Esophagus squamous epithelium (tissue), 5 donors: ENCODE measurements at places on chromosomes 6 and 20. TPM values are rescaled to one million over a fixed set of nuclear protein-coding genes. Genes with fewer than 3 reads are reported as not detected.

Gene RBPJL
- total RNA-seq: not detected

DNA sequence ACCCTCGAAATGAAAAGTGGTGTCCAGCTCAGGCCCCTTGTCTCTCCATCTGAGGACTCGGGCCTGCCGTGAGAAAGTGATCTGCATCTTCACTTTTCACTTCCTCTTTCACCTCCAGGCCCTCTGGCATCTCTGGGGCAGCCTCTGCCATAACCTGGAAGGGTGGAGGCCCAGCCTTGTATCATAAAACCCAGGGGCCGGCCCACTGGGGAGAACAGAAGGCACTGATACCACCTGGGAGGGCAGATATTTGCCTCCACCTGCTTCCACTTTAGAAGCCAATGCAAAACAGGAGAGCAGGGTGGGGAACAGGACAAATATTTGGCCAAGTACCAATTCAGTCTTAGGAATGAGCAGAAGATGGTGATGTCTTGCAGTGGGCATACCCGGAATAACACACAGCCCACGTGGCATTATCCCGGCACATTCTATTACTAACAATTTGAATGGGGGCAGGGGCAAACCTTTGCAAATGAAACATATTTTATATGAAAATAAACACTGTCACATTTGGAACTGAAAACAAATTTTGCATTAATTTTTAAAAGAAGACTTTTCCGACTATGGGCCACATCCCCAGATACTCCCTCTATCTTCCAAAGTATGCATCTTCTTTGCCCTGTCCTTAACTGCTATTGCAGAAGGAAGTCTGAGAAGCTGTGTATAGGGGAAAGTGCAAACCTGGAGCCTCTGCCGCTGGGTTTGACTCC is 69.2 kb upstream of the TBC1D7 start:
- no peak for DNase-seq
- peak overlapping the region; percentile 59 for H3K27ac ChIP-seq
- peaks cover 27% of the 10 kb centered on the region for H3K4me1 ChIP-seq
- H3K36me3 ChIP-seq: no peaks in the 10 kb centered on the region

DNA sequence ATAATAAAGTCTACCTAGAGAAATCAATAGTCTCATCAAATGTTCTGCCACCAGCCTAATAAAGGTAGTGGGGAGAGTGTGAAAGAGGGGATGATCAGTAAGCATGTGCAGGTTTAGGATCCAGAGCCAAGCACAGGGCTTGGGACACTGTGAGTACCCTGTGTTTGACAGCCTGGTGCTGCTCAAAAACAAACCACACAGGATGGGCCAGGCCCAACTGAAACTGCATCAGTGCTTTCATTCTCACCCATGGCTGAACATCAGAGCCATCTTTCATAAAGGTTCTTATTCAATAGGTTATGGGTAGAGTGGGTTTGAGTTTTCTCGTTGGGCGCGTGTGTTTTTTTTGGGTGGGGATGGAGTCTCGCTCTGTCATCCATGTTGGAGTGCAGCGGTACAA is 87.3 kb upstream of the NHSL1 start:
- no peak overlapping the region for H3K27ac ChIP-seq
- H3K36me3 ChIP-seq: no peaks in the 10 kb centered on the region
- peaks cover 16% of the 10 kb centered on the region for H3K4me1 ChIP-seq

GRCh38 chr6:125008261-125008703 is 46.0 kb downstream of the RNF217 start:
- H3K27me3 ChIP-seq: no peaks in the 10 kb centered on the region
- peaks cover 43% of the 10 kb centered on the region for H3K4me1 ChIP-seq
- DNase-seq: no peak
- no peak overlapping the region for H3K27ac ChIP-seq

DNA sequence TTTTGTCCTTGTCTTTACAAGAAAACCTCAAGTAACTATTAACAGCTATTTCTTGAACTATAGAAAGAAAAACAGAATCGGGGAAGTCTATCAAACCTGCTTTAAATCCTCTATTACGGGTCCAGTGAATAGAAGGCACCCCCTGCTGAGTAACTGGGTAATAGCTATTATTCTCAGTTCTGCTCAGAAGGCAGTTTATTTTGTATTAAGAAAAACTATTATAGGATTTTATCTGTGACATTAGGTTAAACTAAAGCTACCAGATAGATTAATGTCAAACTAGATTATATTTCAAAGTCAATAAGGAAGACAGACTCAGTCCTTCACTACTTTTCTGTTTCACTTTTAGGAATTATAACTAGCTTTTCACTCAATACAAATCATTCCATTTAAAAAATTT is 93.7 kb downstream of the DST start:
- no peaks in the 10 kb centered on the region for H3K27me3 ChIP-seq
- no peak overlapping the region for H3K4me3 ChIP-seq
- H3K27ac ChIP-seq: peak overlapping the region; percentile 42
- DNase-seq: no peak
- H3K4me1 ChIP-seq: peaks cover 48% of the 10 kb centered on the region

DNA sequence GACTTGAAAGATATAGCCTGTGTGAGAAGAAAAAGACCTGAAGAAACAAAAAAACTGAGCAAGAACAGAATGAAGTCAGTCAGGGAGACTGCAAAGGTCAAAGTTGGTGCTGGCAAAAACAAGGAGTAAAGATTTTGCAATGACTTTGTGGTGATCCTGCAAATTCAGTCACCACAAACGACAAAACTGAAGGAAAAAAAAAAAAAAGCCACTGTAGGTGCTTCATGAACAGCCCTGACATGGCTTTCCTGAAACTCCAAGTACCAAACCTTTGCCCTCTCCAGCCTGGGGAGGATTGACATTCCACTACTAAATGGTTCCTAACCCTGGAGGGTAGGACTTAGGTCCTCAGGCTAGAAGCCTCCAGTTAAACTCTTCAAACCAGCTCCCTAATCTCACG is 114.7 kb upstream of the BEND3 start:
- H3K36me3 ChIP-seq: no peaks in the 10 kb centered on the region
- no peak overlapping the region for H3K4me3 ChIP-seq

DNA sequence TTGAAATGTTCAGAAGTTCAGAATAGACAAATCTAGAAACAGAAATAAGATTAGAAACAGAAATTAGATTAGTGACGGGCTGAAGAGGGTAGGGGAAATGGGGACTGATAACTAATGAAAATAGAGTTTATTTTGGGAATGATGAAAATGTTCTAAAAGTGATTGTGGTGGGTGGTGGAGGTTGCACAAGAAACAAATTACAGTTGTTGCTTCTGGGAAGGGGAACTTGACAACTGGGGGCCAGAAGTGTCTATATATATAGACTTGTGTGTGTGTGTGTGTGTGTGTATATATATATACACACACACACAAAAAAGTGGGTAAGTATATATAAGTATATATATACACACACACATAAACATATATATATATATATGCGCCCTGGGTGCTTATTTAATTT is 86.5 kb upstream of the RREB1 start:
- no peak for DNase-seq
- no peak overlapping the region for H3K4me3 ChIP-seq
- no peaks in the 10 kb centered on the region for H3K27me3 ChIP-seq
- no peak overlapping the region for H3K27ac ChIP-seq
- H3K4me1 ChIP-seq: no peaks in the 10 kb centered on the region
- no peaks in the 10 kb centered on the region for H3K36me3 ChIP-seq
